ENCODE measurements at places on chromosomes 6 and 20.

DNA sequence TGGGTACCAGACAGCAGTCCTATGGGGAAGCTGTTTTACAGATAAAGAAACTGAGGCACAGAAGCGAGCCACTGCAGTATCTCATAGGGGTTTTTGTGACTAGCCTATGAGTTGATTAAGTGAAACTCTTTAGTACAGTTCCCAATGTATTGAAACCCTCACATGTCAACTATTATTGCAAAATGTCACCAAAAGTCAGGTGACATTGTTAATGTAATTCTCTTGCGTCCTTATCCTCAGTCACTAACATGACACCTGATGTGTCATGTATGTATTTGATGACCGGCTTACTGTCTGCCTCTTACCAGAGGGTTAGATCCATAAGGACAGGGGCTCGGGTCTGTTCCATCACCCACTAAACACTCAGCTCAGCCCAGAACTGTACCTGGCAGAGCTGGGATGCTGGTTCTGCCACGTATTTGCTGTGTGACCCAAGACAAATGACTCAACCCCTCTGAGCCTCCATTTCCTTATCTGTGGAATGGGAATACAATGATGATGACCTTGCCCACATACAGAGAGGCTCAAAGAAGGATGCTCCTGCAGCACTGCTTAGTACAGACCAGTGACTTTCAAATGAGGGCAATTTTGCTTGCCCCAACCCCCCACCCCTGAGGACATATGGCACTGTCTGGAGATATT is 32.9 kb downstream of the PREX1 start:
- no peak for DNase-seq

- DNase-seq, result no peak
These were observed 571.6 kb upstream of the NOX3 start for GRCh38 chr6:156027248-156027626.

GRCh38 chr6:150668900-150669302 is 69.2 kb downstream of the PLEKHG1 start:
- no peak for DNase-seq

- DNase-seq, result no peak
These were observed 63.0 kb downstream of the GPX5 start for GRCh38 chr6:28588666-28589065.

GRCh38 chr20:44137266-44137801 is 49.7 kb downstream of the JPH2 start:
- no peak for DNase-seq

DNA sequence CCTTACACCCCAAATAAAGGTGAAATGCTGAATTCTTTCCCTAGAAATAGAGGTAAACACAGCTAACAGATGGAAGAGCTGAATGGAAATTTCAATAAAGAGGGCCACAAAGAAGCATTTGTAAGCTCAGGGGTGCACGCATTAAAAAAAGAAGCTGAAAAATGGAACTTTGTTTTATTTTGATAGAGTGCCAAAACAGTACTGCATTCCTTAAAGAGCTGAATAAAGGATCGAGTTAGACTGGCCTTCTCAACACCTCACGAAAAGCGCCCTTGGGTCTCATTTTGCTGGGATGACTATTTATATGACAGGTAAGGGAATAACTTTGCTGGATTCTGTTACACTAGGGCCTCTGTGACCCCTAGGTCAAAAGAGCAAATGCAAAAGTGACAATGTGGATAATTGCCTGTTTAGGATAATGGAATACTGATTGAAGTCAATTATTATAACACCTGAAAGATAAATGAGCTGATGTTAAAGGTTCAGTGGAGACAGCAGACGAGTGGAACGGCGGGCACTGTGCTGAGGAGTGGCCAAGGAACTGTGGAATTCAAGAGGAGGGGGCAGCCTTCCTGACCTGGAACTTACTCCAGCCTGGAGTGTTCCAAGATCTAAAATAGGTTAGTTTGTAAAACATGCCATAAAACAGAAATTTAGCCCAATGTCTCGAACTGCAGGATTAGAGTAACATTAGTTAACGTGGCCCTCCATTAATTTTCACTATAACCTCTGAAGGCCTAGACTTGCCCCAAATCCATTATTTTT is 168.4 kb downstream of the FOXC1 start:
- no peak for DNase-seq

DNA sequence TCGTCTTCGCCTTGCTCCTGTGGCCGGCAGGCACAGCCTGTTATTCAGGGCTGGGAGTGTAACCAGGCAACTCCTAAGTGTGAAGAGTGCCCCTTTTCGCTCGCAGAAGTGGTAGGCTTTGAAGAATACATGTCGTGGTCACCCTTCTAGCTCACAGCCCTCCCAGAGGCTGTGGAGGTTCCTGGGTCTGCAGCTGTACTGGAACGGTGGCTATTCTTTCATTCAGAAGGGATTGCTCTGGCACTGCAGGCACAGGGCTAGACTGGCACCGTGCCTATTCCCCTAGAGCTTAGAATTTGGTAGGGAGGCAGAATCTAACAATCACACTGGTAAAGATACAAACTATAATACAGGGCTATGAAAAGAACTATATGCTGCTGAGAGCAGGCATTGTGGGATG is 1.1 kb upstream of the SRSF12 start:
- DNase-seq, result no peak

DNA sequence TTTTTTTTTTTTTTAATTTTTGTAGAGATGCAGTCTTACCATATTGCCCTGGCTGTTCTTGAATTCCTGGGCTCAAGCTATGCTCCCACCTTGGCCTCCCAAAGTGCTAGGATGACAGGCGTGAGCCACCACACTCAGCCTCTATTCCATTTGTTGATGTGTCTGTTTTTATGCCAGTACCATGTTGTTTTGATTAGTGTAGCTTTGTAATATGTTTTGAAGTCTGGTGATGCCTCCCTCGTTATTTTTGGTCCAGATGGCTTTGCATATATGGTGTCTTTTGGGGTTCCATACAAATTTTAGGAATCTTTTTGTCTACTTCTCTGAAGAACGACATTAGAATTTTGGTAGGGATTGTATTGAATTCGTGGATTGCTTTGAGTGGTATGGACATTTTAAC is 193.2 kb downstream of the ADGB start:
- DNase-seq, result no peak

GRCh38 chr6:38302081-38302480 is 337.6 kb downstream of the BTBD9 start:
- DNase-seq, result no peak

DNA sequence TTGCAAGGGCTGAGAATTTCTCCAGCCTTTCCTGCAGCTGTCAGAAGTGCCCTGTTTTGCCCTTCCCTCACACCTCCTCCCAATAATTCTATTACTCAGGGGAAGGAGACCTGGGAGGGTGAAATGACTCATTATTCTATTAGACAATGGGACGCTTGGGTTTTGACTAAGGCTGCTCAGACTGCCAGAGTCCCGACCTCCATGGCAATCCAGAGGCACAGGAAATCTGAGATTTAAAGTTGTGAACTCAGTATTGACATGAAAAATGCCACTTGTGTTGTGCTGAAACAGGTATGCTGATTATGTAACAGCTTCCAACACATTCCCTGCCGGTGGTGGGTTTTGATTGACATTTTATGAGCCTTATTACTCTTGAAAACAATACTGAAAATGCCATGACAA is 625.9 kb upstream of the FLRT3 start:
- no peak for DNase-seq

DNA sequence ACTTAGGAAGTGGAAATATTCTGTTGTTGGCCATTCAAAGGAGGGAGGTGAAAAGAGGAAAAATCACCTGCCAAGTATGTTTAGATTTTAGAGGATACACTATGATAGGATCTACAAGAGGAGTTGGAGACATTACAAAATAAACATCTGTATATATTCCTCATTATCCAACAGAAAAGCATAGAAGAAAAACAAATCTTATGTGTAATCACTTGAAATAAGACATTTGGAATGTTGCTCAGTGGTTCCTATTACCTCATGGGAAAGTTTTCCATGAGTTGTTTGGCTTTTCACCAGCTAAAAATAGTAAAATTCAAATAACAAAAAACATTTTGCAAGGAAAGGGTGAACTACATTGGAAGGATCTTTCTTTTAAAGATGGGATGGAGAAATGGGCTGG is 76.7 kb upstream of the CARMIL1 start:
- DNase-seq, result no peak

DNA sequence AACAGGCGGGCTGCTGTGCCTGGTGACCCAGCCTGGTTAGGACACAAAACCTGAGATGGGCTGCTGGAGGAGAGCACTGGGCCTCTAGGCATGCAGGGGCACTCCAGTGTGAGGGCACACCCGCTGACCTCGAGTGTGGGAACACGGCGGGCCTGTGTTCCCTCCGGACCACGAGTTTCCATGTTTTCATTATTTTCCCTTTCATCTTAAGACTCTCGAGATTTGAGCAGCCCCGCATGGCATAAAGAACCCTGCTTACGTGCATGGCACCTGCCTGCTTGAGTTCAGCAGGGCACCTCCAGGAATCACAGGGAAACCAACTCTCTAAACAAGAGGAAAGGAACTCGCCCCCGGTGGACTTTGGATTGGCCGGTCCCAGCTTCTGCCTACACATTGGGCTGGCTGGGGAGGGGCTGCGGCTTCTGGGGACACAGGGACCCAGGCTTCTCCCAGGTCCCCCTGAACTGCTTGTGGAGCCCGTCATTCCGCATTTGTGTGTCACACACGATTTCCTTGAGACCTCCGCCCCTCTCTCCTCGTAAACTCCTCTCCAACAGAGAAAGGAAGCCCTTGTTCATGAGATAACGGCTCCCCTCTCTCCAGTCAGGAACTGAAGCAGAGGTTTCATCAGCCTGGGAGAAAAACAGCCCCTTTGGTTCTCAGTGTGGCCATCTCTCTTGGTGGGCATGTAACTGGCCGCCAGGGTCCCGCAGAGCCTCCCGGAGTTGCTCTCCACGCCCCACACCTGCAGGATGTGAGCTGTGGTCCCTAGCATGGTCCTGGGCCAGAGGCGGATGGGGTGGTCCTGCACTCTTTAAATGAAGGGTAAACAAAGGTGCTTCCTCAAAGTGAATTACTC is 181.8 kb downstream of the TTLL2 start:
- no peak for DNase-seq

DNA sequence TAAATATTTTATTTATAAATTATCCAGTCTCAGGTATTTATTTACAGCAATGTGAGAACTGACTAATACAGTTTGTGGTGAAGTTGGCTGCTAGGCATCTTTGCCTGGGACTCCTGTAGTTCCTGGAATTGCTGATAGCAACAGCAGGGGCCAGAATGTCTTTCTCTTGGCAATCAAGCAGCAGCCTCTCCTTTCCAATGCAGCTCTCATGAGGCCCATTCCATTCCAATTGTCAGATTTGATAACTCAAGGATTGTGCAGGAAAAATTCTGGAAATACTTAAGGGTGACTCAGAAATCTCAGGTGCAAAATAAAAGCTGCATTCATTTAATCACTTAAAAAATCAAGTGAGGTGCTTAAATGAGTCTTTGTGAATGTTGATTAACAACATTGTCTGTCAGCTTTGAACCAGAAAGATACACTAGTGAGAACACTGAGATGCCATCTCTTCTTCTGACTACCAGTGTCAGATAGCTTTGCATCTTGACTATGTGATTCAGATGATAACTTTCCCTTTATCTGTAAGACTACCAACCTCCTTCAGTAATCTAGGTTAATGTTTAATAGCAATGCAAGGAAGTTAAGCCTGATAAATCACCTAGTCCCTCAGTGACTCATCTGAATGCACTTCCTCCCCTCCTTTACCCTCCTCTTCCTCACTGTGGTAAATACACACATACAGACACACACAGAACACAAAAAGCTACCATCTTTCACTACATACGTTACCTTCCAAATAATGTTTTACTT is 32.1 kb upstream of the COL21A1 start:
- DNase-seq, result no peak

- no peak for DNase-seq
These were observed 216.8 kb upstream of the SGK1 start for GRCh38 chr6:134534708-134535149.

DNA sequence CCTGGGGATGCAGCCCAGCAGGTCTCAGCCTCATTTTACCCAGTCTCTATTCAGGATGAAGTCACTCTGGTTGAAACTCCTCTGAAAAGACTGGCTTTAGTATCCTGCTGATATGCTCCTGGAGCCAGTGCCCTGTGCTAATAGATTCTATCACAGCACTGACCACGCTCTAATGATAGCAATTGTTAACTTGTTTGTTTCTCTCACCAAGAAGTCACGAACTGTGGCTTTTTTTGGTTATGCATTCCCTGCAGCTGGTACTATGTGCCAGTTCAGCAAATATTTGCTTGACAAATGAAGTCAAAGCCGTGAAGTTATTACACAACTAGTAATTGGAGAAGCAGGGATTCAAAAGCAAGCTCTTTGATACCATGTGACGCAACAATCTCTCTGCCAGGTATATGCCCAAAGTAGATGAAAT is 754.6 kb downstream of the KIF16B start:
- DNase-seq, result no peak

- no peak for DNase-seq
These were observed 541.0 kb upstream of the SPTLC3 start for GRCh38 chr20:12467758-12468157.

- DNase-seq, result no peak
These were observed 17.2 kb upstream of the LRRN4 start for GRCh38 chr20:6070829-6071695.

- DNase-seq, result no peak
These were observed 79.8 kb downstream of the RTN4IP1 start for GRCh38 chr6:106549521-106549920.

- DNase-seq, result no peak
These were observed 55.4 kb downstream of the CTNNBL1 start for GRCh38 chr20:37749218-37749617.

GRCh38 chr6:115078555-115078954 is 735.7 kb upstream of the HS3ST5 start:
- DNase-seq, result no peak

DNA sequence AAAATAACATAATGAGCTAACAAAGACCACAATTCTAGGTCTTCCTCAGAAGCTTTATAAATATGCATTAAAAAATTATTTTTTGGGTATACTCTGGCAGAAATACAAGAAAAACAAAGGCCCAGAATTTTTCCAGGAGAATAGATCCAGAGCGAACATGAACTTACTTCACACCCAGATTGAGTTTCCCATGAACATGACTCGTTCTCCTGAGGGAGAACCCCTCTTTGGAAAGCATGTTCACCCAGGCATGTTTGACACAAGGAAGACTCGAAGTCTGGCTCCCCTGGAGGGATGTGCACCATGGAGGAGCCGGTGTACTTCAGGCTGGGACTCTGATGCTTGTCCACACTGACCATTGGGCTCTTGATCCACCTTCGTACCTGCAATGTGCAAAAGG is 56.1 kb downstream of the SGK1 start:
- DNase-seq, result no peak

- DNase-seq, result no peak
These were observed 123.8 kb upstream of the NAA20 start for GRCh38 chr20:19893356-19893755.

DNA sequence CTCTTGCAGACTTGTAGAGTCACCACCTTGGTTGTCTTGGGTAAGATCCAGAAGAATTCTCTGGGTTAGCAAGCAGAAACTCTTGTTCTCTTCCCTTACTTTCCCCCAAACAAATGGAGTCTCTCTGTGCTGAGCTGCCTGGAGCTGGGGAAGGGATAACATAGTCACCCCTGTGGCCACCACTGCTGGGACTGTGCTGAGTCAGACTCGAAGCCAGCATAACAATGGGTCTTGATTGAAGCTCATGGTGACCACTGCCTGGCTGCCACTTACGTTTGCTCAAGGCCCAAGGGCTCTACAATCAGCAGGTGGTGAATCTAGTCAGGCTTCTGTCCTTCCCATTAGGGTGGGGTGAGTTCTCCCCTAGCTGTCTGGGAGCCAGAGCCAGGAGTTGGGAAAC is 15.4 kb upstream of the ERVFRD-1 start:
- no peak for DNase-seq

GRCh38 chr6:44061375-44062104 is 65.7 kb downstream of the MRPL14 start:
- DNase-seq, result no peak
